Ascending aorta (tissue), 2 donors: ENCODE measurements at places on chromosomes 3 and 15. TPM values are rescaled to one million over a fixed set of nuclear protein-coding genes. Genes with fewer than 3 reads are reported as not detected.

DNA sequence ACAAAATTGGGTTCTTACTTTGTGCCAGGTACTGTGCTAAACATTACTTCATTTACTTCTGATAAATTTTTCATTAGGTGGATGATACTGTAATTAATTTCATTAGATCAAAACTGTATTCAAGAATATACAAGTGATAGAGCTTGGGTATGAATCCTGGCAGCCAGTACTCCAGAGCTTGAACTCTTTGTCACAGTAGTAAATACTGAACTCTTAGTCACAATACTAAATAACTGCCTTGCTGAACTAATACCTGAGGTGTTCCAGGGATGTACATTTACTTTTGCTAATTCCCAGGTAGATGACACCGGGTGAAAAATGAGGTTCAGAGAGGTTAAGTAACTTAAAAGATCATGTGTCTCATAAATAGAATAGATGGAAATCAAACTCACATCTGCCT lies 20.3 kb downstream of the FXR1 start:
- DNase-seq, result no peak
- H3K4me3 ChIP-seq, result no peak overlapping the region
- H3K4me1 ChIP-seq, result peaks cover 2% of the 10 kb centered on the region
- peaks cover 13% of the 10 kb centered on the region for H3K36me3 ChIP-seq
- H3K27ac ChIP-seq, result no peak overlapping the region

GOLGA8Q gene
- total RNA-seq, result not detected

- H3K36me3 ChIP-seq, result peaks cover 25% of the 10 kb centered on the region
- peak; percentile 31 for DNase-seq
- no peaks in the 10 kb centered on the region for H3K27me3 ChIP-seq
- no peak overlapping the region for H3K4me3 ChIP-seq
- H3K27ac ChIP-seq, result no peak overlapping the region
Observed at GRCh38 chr15:101057841-101058407, 138.8 kb downstream of the LRRK1 start.

DNA sequence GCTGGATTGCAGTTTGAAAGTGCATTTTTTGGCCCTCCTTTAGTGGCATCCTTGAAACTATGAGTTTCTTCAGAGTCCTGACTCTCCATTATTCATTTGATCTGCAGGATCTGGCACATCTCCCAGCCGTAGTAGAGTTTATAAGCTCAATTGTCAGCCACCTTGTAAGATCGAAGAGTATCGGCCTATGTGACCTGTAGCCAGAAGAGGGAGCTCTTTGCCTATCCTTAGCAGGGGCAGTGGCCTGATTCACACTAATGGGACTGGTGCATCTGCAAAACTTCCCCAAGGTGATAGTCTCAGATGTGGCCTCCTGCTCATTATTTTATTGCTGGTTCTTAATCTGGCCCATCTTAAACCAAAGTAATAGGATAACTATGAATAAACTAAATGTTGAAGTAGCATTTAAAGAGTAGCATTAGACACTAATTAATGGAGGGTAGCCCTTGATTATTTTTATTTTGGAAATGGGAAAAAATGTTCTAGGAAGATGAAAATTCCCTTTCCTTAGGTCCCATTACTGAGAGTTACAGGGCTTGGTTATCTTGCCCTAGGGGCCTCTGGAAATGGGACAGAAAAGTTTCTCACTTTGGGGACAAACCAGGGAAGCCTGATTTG lies 21.2 kb downstream of the GCSAM start:
- H3K4me1 ChIP-seq, result no peaks in the 10 kb centered on the region
- H3K4me3 ChIP-seq, result no peak overlapping the region
- no peak for DNase-seq
- no peak overlapping the region for H3K27ac ChIP-seq
- no peaks in the 10 kb centered on the region for H3K27me3 ChIP-seq

OCA2 gene
- total RNA-seq, result 1.2 TPM

HEG1 gene
- 153 TPM for total RNA-seq

- H3K4me3 ChIP-seq, result no peak overlapping the region
- DNase-seq, result no peak
- H3K27me3 ChIP-seq, result no peaks in the 10 kb centered on the region
- no peak overlapping the region for H3K27ac ChIP-seq
- H3K36me3 ChIP-seq, result no peaks in the 10 kb centered on the region
Observed at GRCh38 chr3:72041511-72041910, 256.6 kb upstream of the PROK2 start.

DNA sequence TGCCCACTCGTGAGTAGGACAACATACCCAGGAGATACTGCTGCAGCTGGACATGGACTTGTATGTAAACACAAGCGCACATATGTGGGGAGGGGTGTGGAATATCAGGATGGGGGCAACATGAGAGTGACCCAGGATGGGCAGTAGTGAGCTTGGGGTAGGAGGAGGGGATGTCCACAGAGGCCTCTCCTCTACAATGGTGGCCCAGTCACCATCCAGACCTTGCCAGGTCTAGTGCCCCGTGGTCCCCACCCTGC lies 266 bp upstream of the ZBTB47 start:
- H3K27ac ChIP-seq, result peak overlapping the region; percentile 97
- DNase-seq, result no peak
- peak overlapping the region; percentile 98 for H3K4me3 ChIP-seq
- H3K4me1 ChIP-seq, result peaks cover 22% of the 10 kb centered on the region
- peaks cover 1% of the 10 kb centered on the region for H3K36me3 ChIP-seq

THSD4 gene
- 151 TPM for total RNA-seq

DNA sequence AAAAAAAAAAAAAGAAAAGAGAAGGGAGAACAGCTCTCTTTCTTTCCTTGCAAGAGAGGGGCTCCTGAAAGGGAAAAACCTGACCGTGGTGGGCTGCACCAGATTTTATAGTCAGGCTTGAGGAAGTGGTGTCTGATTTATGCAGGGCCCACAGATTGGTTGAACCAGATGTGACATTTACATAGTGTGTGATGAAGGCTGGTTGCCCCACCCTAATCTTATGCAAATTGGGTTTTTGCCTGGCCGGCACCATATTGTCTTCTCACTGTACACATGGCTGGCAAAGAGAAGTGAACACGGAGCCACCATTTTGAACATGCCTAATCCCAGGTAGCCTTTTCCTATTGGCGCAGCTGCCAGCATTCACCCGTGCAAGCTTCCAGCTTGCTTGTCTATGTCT lies 154.4 kb downstream of the OXSM start:
- no peak overlapping the region for H3K4me3 ChIP-seq
- no peaks in the 10 kb centered on the region for H3K4me1 ChIP-seq
- no peaks in the 10 kb centered on the region for H3K27me3 ChIP-seq
- no peak overlapping the region for H3K27ac ChIP-seq
- no peak for DNase-seq

DNA sequence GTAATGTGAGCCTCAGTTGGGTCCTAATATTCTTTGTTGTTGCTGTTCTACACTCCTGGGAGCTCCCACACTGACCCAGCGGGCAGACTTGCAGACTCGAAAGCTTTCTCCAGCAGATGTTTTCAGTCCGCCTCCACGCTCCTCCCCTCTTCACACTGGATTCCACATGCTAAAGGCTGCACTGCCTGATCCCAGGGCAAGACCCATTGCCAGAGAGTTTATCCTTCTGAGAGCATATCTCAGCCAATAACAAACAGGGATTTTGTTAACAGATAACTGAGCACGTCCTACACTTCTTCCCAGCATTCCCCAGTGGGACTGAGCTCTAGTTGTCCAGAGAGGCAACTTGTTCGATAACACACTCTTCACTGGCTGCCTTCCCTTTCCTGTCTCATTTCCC lies 8.0 kb upstream of the COL6A6 start:
- H3K27me3 ChIP-seq, result no peaks in the 10 kb centered on the region
- no peak for DNase-seq
- no peaks in the 10 kb centered on the region for H3K4me1 ChIP-seq
- no peak overlapping the region for H3K4me3 ChIP-seq
